ENCODE measurements at places on chromosomes 5 and 9.

DNA sequence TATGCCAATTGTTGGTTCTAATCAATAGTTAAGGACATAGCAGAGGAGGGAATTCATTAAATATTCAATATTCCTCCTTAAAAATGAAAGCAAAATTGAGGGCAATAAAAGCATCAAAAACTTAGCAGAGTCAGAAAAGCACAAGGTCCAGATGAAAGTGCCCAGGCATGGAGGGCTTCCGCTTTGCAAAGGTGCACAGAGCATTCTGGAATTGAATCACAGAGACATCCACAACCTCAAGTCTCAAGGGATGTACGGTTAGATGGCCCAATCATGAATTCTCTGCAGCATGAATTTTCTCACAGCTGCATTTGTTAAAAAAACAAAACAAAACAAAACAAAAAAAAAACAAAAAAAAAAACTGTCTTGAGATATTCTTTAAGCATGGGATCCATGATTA is 253.7 kb downstream of the SPOCK1 start:
- no peak for DNase-seq

DNA sequence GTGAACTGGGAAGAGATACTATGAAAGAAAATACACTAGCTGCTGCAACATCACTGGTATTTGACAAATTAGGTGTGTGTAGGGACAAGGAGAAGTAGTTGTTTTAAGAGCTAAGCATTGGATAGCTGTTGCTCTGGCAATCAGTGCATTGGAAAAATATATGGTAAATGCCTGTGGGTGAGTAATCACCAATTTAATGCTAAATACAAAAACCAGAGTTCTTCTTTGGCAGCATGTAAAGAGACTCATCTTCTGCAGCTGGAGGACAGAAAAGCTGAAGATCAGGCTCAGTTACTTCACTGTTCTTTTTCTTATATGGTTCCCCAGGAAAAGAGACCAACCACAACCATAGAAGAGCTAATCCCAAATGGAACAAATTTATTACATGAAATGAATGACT is 201.8 kb upstream of the MPDZ start:
- no peak for DNase-seq

DNA sequence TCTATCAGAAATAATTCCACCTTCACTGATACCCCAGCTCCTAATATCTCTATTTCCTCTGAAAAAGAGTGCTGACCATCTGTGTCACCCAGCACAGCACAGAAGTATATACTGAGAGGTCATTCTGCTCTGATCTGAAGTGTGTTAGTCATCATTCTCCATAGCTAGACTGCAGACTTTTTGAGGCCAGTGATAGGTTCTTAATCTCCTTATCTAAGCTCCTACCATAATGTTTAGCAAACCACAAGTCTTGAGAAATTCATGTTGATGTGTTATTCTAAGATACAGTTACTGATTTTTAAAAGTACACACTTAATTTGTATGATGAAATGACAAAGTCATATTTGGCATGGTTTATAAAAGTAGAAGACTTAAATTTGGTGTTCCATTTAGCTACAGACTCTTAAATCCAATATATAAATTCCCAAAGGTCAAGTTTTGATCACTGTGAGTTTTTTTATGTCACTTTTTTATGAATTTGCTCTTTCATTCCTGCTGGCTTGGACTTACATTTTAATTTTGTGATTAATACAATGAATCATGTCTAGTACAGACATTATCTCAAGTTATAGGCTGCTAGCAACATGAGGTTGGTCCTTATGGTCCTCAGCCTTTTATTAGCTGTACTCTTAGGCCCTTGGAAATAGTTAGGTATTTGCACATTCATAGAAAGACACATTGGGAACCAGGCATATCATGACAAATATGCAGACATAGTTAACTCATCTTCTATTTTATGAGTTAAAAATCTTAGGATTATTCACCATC is 380.8 kb downstream of the EBF1 start:
- peak; percentile 82 for DNase-seq

DNA sequence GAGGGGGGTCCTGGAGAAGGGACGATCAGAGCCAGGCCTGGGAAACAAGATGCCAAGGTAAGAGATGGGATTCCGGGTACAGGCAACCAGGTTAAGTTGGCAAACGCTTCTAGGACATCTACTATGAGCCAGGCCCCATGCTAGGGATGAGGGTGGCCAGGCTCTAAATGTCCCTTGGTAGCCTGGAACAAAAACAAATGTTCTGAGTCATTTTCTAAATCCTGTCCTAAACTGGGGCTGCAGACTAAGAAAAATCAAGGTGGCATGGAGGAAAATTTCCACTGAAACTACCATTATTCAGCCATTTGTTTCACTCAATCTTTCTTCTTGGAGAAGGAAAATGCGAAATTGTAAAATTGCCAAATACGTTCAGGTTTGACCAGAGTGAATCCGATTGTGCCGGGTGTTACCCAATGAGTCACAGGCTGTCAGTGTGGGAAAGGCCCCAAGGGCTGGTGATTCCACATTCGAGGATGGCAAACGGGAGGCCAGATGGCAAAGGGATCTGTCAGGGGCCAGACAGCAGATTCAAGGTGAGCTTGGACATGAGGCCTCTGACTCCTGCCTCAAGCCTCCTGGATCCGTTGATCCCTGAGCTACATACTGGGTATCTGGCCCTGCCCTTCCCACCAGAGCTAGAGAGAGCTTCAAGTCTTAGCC is 57.6 kb downstream of the PAX5 start:
- DNase-seq: no peak

GRCh38 chr5:75584641-75585040 is 26.6 kb upstream of the ANKDD1B start:
- DNase-seq: no peak

- DNase-seq: no peak
Measured at GRCh38 chr9:21615018-21615417, 132.9 kb upstream of the IFNE start.

DNA sequence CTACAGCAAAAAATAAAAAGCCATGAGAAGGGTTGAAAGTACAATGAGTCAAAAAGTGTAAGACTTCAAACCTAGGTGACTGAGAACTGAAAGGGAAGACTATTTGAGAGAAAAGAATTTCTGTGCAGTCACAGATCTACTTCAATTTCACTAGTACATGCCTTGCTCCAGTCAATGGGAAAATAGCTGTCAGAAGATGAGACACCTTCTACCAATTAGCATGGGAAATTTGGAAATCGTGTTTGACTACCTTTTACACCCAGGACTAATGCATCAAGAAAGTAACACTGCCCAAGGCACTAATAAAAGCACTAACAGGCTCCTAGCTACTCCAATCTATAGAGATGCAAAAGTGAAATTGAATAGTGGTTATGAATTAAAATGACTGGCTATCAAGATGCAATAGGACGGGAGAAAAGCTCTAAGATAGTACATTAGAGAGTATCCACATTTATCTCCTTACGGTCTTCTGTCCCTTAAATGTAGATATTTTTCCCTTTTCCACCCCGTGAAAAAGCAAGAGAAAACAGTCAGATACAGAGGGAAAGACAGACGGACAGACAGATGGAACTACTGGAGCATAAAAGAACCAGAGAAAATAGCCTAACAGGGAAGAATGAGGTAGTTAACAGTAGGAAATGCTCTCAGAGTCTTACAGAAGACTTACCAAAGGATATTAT is 15.2 kb downstream of the ERP44 start:
- no peak for DNase-seq

DNA sequence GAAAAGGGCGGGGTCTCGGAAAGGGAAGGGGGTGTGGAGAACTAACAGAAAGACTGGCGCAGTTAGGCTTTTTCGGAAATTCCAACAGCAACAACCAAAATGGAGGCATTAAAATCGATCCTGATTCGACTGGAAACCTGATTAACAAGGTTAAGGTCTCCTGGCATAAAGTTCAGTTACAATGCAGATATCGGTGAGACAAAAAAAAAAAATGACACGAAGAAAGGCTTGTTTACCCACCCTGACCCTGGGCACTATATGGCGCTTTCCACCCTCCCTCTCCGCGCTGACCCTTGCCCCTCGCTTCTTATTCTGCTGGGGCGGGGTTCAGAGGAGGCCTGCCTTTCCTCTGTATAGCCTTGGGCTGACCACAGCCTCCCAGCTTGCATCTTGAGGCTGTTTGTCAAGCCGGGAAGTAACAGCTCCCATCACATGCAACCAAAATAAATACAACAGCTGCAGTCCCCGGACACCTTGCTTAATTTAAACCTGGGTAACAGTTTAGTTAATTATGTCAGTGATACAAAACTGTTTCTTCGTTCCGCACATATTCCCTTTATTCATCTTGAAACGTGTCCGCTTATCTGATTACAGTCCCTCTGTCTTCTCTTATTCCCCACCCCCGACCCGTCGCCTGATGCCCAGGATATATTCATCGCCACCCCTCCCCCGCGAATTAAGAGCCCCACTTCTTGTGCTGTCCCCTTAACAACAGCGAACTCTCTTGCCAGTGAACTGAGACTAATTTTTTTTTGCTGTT is 795 bp upstream of the PJA2 start:
- DNase-seq: no peak

DNA sequence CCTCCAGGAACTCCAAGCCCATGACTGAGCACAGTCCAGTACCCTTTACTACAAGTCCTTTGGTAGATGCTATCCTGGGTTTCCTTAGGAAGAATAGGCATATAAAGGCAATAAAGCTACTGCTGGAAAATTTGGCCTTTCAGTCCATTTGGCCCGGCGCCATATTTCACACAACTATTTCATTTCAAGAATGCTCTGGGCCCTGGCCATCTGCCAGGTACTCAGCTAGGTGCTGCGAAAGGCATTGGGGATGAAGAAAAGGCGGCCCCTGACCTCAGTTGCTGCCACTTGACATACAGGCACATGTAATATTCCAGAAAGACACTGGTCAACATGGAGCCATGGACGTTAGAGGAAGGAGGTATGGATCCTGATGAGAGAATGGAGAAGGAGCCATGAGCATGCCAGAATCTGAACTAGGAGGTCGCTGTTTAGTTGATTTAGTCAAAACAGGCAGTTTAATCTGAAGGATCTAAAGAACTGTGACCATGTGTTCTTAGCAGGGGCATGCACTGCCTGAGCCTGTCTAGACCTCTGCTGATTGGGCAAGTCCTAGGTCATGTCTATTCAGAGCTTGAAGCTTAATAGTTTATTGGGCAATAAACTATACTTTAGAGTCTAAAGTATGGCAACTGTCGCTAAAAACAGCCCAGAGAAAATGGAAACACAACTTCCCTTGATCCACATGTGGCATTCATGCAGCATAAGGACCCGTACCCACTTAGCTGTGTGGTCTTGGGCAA is 149.3 kb downstream of the MELK start:
- DNase-seq: no peak

- peak; percentile 47 for DNase-seq
Measured at GRCh38 chr5:169980418-169981053, at the start of gene INSYN2B. Gene INSYN2B, minus strand, starts transcription at chr5:169980495. Its CDS starts 96,597 bp downstream, at chr5:169883898.
